ENCODE measurements at places on chromosomes 1 and 21.

DNA sequence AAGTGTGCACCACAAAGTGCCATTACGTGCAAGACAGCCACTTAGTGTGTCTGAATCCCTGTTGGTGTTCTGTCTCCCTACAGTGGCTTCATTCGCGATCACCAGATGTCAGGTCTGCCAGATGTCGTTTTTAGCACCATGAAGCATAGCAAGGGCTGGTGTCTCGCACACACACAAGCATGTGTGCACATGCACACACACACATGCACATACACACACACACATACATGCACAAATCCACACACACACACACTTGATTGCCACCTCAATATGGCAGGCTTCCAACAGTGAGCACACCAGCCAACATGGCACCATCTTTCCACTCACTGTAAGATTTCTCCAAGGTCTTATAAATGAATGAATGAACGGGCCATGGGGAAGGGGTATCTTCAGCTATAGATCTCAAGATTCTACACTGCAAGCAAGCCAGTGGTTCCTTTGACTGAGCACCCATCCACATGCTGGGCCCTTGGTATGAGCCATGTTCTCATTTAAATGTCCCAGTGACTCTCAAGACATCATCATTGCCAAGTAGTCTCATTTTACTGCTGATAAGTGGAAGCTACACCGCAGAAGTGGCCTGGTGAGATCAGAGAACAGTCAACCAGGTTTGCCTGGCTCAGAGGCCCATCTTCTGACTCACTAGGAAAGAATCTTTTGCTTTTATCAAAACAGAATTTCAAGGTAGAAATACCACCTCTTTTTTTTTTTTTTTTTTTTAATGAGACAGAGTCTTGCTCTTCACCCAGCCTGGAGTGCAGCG, 84.9 kb downstream of the SIM2 start:
- no peak for DNase-seq

- DNase-seq, result no peak
Measured at GRCh38 chr1:238606896-238607295, 716.2 kb upstream of the ZP4 start.

GRCh38 chr1:239742416-239743109, 349.1 kb upstream of the FMN2 start:
- no peak for DNase-seq

- peak; percentile 29 for DNase-seq
Measured at GRCh38 chr1:37794372-37795339, 1.0 kb downstream of the MANEAL start.

DNA sequence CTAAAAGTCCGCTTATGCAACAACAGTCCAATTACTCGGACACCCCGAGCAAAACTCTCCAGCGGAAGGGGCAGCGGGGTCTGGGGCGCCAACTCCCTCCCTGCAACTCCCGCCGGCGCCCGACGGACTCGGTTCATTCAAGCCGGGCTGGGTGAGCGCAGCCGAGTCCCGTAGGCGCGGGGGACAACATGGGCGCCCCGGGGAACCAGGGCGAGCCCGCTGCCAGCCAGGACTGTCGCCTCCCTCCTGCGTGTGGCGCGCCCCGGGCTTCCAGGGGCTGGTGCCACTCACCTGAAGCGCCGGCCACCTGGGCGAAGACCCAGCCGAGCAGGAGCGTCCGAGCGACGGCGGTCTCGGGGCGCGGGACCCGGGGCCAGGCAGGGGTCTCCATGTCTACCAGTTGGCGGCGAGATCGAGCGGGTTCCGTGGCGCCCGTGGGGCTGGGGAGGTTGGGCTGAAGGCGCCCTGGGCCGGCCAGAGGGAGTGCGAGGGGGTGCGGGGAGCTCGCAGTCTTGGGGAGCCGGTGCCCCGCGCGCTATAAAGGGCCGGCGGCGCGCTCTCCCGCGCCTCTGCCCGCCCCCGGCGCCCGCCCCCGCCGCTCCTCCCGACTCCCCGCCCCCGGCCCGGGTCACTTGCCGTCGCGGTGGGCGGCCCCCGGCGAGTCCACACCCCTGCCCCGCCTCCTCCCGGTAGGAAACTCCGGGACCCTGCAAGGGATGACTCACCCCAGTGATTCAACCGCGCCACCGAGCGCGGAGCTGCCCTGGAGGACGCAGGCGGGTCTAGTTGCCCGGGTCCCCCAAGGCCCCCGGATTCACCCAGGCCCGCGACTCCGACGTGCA, at the start of gene F3:
Gene F3, minus strand, starts transcription at position 514 of the 842 bp plus-strand sequence. Its CDS starts 123 bp downstream, at position 391.
- peak; percentile 92 for DNase-seq

DNA sequence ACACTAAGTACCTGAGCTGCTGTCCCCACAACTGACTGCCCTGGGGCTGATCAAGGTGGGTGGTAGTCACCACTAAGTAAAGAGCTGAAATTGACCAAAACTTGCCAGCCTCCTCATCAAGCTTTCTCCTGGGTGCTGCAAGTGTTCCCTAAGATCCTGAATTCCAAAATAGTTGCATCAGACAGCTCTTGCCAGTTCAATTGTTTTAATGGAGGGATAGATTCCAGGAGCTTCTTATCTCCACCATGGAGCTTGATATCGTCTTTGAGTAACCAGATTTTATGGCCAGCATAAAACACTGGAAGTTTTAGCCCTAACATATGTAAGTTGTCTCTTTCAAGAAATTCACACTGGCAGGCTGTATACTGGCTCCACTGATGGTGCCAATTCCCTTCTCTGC, 90.3 kb downstream of the NID1 start:
- DNase-seq, result no peak

DNA sequence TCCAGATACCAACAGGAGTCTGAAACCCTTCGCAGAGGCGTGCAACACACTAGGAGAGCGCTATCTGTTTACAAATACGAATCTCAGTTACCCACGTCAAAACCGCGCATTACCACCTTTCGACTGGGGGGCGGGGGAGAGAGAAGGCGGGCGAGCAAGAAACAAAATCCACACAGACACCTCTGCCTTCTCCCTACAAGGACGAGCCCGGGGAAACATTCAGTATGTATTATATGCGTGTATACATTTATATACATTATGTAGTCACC, 722 bp downstream of the TUT4 start:
- peak; percentile 62 for DNase-seq

DNA sequence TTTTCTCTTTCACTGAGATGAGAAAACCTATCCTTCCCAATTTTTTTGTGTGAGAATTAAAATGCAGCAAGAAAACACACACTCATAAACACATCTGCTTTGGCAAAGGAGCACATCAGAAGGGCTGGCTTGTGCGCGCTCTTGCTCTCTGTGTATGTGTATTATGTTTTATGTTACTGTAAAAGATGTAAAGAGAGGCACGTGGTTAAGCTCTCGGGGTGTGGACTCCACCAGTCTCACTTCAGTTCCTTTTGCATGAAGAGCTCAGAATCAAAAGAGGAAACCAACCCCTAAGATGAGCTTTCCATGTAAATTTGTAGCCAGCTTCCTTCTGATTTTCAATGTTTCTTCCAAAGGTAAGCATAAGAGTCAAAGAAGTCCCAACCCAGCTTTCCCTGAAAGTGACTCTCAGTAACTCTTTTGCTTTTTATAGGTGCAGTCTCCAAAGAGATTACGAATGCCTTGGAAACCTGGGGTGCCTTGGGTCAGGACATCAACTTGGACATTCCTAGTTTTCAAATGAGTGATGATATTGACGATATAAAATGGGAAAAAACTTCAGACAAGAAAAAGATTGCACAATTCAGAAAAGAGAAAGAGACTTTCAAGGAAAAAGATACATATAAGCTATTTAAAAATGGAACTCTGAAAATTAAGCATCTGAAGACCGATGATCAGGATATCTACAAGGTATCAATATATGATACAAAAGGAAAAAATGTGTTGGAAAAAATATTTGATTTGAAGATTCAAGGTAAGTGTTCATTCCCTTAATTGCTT, at the start of gene CD2:
Gene CD2, plus strand, starts transcription at position 233 of the 780 bp plus-strand sequence. Its CDS starts 63 bp downstream, at position 296.
- DNase-seq, result no peak

- DNase-seq, result no peak
Measured at GRCh38 chr1:26020330-26020768, 1.2 kb upstream of the EXTL1 start.

- peak; percentile 66 for DNase-seq
Measured at GRCh38 chr1:1946540-1946939, 27.5 kb upstream of the TMEM52 start.

- peak; percentile 56 for DNase-seq
Measured at GRCh38 chr1:201119206-201120197, 7.3 kb upstream of the CACNA1S start.

- peak; percentile 79 for DNase-seq
Measured at GRCh38 chr1:236016083-236016482, 48.8 kb downstream of the NID1 start.

DNA sequence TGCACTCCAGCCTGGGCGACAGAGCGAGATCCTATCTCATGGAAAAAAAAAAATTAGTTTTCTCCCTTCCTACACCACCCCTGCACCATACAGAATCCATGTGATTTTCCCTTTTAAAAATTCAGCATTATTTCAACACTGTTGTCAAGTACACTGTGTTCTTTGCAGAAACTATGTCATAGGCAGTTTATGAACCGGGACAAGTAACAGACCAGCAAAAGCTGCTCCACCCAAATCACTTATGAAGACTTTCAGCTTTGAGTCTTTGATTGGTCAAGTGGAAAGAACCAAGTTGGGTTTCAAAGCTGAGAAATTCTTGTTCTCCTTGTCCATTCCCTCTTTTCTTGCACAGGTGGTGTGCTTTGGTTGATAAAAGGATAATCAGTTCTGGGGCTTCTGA, 173.0 kb downstream of the CDC7 start:
- no peak for DNase-seq

DNA sequence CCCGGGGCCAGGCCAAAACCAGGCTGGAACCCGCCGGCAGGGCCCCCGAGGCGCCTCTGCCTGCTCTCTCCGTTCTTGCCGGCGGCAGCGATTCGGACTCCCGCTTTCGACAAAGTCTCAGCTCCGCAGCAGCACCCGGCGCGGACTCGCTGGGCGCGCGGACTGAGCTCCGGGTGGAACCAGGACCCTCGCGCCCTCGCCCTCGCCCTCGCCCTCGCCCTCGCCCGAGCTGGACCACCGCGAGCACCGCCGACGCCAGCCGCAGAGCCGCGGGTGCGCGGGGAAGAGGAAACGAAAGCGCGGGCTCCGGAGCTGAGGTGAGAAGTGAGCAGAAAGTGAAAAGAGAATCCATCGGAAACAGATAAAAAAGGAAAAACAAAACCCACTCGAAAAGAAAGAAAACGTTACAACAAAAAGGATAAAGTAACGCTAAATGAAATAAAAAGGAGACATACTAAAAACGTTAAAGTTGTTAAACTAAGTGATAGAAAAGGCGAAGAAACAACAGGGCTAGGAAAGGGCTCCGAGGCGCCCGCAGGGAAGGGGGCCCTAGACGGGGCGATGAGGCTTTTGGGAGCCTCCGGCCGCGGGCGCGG, 64.9 kb downstream of the MEF2D start:
- DNase-seq, result no peak

DNA sequence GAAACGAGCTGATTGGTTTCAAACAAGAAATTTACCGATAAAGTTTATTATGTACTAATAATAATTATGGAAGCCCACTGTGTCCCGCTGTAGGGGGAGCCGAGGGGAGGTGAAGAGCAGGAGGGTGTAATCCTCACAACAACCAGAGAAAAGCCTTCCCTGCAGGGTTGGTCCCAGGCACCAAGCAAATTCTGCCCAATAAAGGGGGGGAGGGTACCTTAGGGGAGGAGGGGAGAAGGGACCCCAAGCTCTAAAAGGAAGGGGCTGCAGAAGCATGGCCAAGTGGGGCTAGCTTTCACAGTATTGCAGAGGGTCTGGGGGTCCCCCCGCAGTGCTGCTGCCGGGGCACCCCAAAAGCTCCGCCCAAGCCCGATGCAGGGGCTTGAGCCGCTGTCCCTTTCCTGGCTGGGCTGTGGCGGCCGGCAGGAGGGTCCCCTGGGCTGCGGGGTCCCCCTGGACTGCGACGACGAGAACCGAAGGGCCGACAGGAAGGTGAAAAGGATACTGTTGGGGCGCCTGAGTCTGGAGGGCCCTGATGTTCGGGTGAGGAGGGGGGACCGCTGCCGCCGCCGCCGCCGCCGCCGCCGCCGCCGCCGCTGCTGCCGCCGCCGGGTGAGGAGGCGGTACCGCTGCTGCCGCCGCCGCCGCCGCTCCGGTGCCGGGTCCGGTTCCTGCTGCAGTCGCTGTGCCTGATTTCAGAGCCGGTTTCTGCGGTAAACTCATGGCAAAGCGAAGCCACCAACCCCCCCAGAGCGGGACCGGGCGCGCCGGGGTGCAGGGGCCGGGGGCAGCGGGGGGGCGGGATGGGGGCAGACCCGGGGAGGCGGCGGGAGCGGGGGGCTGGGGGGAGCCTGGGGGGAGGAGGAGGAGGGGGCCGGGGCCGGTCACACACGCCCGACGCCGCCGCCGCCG, 771 bp downstream of the EIF4G3 start:
- peak; percentile 46 for DNase-seq

DNA sequence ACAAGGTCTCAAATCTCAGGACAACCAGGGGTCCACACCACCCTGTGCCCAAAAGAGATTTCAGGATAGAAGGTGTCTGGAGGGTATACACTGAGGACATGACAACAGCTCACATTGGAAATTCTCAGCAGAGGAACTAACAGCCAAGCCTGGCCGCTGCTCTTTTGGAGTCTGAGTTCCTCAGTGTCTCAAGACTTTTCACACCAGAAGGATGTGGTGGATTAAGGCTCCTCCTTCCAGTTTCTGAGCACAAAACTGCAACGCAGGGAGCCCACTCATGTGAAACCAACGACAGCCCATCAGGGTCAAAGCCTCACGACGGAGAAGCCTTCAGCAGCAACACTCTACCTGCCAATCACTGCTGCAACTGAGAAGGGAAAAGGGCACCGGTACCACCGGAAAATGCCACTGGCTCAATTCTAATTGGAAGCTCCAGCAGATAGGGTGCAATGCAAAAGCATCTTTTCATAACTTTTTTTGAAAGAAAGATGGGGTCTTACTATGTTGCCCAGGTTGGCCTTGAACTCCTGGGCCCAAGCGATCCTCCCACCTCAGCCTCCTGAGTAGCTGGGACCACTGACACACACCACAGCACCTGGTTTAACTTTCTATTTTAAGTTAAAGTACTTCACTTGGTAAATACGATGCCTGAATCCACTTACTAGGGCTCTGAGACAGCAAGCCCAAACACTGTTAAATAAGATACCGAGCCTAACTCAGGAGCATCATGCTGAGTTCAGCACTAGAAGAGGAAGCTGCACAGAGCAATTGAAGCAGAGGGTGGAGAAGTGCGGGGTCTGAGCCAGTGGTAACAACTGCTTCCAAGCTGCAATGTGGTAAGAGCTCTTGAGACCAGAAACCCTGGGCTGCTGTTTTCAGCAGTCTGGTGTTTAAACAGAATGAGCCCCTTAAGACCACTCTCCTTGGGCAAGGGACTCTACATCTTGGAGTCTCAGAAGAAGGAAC, 7.8 kb downstream of the CAPZB start:
- no peak for DNase-seq

DNA sequence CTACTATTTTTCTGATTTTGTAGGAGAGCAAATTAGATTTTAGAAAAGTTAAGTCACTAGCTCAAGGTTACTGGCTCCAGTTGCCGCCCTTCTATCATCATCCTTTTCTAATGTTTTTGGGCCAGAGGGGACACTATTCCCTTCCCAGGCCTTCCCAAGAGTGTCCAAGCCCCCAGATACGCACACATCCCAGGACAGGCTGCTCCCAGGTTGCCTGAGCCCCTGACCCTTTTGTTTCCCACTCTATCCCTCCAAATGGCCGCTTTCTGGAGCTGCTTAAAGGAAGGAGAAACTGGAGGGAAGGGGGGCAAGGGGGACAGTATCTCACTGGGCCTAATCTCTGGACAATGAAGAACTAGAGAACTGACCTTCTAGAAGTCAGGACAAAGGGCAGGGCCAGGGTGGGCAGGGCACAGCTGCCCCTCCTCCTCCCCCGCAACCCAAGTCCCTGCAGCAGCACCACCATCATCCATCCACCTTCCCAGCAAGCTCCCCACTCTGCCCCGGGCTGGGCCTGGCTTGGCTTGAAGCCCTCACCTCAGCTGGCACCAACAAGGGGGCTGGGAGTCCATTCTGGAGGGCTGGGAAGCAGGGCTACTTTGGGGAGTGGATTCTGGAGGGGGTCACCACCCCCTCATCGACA, 1.1 kb upstream of the MAP7D1 start:
- DNase-seq, result peak; percentile 59
